Left lung (tissue), 14 donors: ENCODE measurements at places on chromosomes 6 and 20.

DNA sequence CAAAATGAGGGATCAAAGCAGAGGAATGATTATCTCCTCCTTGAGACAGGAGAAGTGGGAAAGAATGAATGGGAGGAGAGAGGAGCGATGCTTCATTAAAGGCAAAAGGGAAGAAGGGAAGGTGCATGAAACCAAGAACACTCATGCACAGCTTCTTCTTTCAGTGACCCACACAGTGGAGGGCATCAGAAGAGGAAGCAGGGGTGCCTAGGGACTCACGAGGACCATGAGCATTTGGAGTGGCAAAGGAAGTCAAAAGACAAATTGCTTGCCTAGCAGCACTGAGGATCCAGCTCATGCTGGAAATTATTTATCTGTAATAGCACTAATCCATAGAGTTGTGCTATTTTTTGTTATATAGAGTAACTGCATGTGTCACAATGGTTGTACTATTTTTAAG is 66.1 kb downstream of the SMLR1 start:
- peak; percentile 43 for DNase-seq

GRCh38 chr6:19802656-19803055 is 34.5 kb upstream of the ID4 start:
- no peak for DNase-seq

GRCh38 chr6:18342223-18342622 is 44.9 kb upstream of the RNF144B start:
- no peak for DNase-seq

GRCh38 chr20:2093883-2094282 is 7.7 kb upstream of the STK35 start:
- no peak for DNase-seq

DNA sequence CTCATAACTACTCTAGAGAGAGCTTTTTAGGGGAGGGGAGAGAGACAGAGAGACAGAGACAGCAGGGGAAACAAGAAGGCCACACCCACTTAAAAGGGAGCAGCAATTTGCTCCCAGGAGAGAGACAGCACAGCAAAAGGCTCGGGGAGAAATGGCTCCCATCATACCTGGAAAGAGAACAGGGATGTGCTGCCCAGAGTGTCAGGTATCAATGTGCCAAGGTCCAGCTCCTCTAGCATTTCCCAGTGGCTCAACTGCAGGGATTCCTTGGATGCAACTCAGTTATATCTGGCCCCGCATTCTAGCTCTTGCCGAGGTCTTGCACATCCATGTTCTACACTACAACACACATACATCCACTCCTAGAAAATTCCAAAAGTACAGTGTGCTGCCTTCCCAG is 304.0 kb upstream of the CDYL start:
- DNase-seq, result no peak

GRCh38 chr20:62734881-62735280 is 26.2 kb downstream of the NTSR1 start:
- peak; percentile 68 for DNase-seq

GRCh38 chr6:128131566-128131965 is 230.7 kb upstream of the THEMIS start:
- peak; percentile 10 for DNase-seq

GRCh38 chr6:100311707-100312251 is 152.9 kb downstream of the SIM1 start:
- DNase-seq, result no peak

DNA sequence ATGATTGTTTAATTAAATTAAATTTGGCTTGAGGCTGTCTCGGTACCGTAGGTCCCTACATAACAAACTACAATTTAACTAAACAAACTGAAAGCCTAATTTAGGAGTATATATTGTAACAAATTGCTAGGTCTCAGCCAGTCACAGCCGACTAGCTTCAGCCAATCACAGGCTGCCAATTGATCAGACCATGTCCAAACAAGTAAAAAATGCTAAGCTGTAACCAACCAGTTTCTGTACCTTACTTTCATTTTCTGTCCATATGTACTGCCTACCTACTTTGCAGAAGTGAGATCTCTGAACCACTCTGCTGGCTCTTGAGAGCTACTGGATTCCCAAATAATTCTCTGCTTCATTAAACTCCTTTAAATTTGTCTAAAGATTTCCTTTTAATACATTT is 648.0 kb upstream of the GJE1 start:
- DNase-seq, result no peak

DNA sequence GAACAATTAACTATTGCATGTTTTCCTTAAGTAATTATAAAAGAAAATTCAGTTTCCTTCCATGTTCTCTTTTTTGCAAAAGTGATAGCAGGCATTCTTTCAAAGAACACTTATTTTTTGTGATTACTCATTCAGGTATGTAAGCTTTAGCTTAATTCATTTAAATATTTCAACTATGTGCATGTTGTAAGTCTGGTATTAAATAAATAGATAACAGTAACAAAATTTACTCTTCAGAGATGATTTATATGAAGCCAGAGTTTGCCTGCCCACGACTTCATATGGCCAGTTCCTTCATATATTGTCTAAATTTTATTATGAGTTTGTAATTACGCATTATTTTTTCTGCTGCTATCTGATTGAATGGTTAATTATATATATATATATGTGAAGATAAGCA is 110.9 kb downstream of the ADGRG6 start:
- no peak for DNase-seq

DNA sequence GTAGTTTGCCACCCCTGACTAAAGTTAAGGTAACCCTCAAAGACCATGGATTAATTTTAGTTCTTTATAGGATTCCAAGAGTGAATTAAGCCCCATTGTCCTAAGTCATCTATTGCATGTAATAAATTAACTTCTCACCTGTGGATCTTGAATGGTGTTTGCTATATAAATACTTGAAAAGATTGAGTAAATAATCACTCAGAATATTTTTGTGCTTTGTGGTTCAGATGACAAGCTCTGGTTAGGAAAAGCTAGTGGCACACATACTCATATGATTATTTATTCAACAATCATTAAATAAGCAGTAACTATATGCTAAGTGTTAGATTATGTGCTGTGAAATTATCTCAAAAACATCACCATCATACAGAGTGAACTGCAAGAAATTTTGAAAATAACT is 203.2 kb downstream of the OGFRL1 start:
- no peak for DNase-seq

DNA sequence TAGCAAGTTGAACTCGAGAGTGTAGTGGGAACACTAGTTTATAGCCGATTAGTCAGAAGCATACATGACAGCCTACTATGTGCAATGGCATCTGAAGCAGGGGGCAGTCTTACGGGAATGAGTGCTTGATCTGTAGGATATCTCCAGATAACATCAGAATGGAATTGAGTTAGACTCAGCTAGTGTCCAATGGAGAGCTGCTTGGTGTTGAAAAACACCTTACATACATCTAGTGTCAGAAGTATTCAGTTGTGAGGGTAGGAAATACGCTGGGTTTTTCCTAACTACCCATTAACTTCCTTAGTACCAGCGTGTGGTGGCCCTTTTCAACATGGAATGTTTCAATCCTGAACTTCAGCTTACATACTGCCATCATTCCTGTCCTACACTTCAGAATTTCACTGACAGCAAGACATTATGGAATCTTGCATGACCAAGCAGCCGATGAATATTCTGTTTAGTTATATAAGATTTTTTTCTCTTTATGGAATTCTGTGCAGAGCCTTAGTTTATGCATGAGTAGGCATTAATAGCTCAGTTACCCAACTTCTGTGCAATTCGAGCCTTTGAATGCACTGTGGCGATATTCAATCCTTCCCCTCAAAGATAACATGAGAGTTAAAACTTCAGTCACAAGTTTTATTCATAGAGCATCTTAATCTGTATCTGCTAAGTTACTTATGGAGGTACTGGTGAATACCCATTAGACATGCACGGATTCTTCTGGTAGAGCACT is 218.6 kb upstream of the MOCS1 start:
- DNase-seq, result no peak

DNA sequence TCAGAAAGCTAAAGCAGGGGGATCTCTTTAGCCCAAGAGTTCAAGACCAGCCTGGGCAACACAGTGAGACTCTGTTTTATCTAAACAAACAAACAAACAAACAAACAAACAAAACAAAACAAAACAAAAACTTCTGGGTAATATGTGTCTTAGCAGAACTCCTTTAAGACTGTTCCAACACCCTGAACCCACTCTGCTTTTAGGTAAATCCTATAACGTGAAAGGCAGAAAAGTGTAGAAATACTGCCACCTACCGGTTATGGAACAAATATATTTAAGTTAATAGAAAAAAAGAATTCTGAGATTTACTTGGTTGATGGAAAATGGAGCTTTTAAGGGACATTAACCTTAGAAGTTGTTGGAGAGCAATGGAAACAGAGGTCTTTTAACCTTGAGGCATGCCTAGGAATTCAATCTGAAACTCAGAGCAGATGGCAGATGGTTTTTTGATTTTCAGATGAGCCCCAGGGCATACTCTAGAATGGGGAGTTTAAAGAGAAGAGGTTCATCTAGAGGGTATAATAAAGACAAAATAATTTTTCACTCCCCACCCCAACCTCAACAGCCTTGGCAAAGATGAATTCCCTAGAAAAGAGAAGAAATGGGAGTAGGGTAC is 38.5 kb downstream of the SOD2 start:
- no peak for DNase-seq

DNA sequence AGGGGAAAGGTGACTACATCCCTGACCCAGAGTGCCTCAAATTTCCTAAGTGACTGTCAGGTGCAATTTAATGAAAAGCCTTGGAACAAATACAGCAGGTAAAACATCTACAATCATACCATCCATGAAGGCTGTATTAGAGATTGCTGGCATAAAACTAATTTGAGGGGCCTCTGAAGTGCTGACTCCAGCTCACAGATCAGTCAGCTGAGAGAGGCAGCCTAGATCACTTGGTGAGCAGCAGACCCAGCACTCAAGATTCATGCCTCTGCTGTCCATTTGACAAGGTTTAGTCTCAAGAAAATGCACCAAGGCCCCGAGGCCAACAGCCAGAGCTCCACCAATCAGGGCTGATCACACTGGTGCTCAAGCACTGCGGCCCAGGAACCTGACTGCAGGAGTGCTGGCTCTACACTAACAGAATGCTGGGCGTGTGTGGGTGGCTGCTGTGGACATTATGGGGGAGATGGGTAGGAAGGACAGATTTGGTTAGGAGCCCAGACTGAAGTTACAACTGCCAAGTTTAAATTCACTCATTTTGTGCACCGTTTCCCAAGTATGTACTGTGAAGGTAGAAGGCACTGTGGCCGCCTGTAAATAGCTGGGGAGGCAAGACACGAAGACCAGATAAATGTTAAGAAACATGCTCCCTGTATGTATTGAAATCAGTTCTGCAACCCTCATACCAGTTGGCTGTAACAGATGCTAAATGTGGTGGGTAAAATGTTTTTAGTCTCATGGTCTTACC is 28.2 kb downstream of the SNX5 start:
- DNase-seq, result no peak

- DNase-seq, result no peak
Observed at GRCh38 chr6:7996538-7997111, 67.6 kb downstream of the BLOC1S5 start.

DNA sequence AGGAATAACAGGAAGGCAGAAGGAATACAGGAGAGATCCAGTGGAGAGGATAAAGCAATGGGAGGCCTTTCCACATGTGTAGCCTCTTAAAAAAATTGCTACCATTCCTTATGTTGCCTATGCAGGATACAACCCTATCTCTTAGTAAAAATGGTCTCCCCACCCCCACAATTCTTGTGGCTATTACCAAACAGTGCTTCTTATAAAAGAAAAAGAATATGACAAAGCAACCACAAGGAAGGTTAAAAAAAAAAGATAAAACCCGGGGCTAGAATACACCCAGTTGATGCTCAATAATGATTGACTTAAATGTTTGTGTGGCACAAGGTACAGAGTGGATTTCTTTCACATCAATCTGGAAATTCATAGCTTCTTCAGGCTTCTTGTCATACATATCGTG is 250.9 kb downstream of the HIVEP2 start:
- DNase-seq, result no peak

DNA sequence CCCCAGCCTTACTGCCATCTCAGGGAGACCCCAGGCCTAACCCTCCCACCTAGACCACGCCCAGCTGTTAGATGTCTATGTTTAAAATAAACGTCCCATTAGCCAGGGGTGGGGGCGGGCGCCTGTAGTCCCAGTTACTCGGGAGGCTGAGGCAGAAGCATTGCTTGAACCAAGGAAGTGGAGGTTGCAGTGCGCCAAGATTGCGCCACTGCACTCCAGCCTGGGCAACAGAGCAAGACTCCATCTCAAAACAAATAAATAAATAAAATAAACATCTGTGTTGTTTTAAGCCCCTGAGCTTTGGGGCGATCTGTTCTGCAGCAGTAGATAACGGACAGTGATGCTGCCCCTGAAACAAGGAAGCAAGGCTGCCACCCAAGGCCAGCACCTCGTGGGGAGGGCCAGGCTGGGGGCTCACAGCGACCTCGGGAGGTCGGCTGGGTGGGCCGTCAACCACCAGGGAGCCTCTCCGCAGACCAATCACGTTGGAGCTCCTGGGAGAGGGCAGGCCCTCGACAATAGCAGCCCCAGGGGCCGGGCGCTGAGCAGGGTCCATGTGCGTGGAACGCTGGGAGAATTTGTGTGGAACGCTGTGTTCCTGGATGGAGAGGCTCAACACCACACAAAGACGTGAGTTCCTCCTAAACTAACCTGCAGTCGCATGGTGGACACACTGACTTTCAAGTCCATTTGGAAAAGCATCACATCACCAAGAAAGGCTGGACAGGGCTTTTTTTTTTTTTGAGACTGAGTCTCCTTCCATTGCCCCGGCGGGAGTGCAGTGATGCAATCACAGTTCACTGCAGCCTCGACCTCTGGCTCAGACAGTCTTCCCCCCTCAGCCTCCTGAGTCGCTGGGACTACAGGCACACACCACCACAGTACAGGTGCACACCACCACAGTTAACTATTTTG is 1.0 kb upstream of the HELZ2 start:
- DNase-seq, result no peak

DNA sequence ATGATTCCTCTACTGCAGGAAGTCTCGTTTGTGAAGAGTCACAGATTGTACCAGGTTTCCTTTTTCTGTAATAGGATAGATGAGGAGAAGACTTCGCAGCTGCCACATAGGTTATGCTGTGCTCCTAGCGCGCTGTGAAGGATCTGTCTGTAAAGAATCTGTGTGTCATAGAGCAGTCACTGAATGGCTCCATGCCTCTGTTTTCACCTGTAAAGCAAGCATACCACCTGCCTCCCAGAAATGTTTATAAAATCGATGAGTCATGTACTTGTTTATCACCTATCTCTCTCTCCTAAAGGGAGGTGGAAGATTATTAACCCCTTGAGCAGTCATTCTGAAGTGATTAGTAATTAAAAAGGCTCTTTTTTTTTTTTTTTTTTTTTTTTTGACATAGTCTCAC is 86.6 kb downstream of the TFAP2B start:
- no peak for DNase-seq

DNA sequence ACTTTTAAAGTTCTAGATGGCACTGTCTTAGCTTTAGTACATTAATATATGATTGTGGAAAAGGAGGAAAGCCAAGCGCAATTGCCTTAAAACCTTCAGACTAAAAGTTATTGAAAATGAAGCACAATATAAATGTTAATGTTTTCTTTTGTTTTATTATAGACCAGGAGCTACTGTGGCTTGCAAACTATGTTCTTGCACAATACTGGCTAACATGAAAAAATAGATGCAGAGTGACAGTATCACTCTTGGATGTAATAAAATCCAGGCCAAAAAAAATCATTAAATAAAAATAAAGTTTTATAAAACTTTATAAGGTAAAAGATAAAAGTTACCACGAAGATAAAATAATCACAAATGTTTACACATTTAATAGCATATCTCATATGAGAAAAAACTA is 18.3 kb upstream of the PLN start:
- no peak for DNase-seq
